Tongue (tissue), 3 donors: ENCODE measurements at places on chromosomes 7 and 10. TPM values are rescaled to one million over a fixed set of nuclear protein-coding genes. Genes with fewer than 3 reads are reported as not detected.

GRCh38 chr7:155557778-155558177, 11.4 kb upstream of the CNPY1 start:
- DNase-seq = no peak

GRCh38 chr10:98560565-98560964, 113.8 kb upstream of the HPS1 start:
- no peak for DNase-seq

The SFXN4 gene
- 27.5 TPM for total RNA-seq

- DNase-seq = no peak
Observed at GRCh38 chr10:71561003-71561574, 158.5 kb downstream of the C10orf105 start.

The HOXA4 gene
- not detected for total RNA-seq

The DTX2 gene
- total RNA-seq = 13.5 TPM

- DNase-seq = no peak
Observed at GRCh38 chr10:108338146-108338545, 1173.6 kb upstream of the SORCS1 start.

DNA sequence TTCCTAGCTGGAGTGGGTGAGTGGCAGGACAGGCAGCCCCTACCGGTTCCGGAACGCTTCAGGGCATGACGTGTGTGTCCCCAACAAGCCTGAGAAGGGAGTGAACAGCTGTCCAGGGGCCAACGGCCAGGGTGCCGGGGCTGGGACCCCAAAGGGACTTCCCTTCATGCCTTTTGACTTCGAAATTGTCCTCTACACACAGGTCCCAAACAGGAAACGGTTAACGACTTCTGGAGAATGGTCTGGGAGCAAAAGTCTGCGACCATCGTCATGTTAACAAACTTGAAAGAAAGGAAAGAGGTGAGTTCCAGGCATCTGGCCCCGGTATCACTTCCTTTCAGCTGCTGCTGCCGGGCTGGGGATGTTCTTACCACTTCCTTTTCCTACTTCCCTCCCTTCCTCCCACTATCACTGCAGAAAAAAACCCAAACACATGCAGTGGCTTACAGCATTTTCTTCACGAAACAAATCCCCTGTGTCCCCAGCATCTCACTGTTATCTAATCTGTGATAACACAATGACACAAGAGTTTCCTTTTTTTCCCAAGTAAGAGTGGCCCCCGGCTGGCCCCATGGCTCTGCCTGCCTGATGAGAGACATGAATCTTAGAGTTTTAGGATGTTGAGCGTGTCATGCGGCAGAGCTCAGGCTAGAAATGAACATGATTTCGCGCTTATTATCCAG, 63.2 kb downstream of the MKI67 start:
- DNase-seq = no peak

DNA sequence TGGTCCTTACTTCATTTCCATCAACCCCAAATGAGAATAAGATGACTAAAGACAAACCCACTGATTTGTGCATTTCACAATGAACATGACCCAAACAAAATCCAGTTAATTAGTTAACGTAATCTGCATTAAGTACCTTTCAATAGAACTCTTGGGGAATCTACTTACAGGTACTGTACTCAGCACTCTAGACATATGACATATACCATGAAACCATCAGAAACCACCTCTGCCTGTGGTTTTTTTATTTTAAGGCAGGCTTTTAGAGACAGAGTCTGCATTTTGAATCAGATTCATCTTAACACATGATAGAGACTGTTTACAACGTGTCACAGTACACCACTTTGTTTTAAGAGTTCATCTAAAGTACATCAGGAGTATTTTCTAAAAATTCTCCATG, 168.4 kb downstream of the BTAF1 start:
- DNase-seq = no peak

DNA sequence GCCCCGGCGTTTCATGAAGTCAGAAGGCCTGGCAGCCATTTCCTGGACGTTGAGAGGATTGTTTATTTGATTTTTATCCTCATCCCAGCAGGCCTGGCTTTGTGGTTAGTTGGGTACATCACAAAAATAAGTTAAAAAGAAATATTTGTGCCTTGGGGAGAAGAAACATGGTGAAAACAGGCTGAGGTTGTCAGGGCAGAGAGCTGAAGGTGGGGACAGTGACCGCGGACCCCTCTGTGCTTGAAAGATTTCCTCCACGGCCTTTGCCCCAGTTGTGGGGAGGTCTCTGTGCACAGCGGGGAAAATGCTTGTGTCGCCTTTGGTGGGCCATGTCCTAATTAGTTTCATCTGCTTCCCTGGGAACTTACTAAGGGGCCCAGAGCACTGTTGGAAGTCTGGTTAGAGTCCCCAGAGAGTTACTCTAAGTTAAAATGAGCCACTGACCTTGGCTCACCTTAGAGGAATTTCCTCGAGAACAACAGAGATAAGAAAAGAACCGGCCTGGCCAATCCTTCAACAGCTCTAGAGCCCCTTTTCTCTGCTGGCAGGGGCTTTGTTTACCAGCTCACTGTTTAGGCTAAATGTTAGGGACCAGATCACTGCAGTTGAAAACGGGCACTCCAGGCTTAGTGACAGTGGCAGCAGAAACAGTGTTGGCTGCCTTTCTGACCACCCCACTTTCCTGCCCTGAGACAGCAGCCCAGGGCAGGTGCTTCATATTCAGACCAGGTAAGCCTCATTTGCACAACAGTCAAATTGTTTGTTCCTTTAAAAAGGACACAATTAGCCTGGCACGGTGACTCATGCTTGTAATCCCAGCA, 37.9 kb downstream of the CRCP start:
- no peak for DNase-seq

The FAM25C gene
- not detected for total RNA-seq

The HHEX gene
- total RNA-seq = 4.6 TPM

DNA sequence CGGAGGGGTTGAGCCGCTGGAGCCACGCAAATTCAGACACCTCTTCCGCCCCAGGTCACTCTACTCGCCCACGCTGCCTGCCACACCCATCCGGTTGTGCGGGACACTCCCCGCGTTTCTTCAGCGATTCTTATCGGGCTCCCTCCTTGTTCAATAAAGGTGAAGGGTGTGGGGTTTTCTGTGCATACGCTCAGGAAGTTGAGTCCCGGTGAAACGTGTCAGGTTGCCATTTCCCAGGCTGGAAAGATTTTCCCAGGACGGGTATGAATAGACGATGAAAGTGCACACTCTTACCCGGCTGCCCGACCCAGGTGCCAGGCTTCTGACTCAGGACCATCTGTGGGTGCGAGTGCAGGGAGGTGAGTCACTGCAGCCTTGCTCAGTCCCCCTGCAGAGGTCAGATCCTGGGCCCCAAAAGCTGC, 22.0 kb downstream of the KLF6 start:
- no peak for DNase-seq

DNA sequence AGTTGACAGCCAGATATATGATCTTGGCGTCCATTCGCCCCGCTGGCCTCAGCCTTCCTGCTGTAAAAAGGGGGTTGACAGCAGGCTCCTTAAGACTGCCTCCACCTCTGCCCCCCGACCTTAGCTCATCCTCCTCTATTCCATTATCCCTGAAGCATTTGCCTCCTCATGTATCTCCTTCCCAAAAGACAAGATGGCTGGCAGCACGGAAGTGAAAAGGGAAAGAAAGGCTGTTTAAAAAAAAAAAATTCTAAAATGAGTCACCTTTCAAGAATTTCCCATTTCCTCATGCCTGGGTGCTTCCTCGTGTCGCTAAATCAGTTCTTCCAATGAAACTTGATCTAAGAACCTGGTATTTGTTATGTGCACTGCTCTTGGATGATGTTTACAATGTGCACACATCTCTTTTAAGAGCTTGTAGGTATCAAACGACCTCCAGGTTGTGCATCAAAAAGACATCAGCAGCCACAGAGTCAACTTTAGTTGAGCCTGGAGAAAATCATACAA, 1.7 kb downstream of the SCRN1 start:
- peak; percentile 42 for DNase-seq

The PIP4K2A gene
- total RNA-seq = 19.8 TPM

DNA sequence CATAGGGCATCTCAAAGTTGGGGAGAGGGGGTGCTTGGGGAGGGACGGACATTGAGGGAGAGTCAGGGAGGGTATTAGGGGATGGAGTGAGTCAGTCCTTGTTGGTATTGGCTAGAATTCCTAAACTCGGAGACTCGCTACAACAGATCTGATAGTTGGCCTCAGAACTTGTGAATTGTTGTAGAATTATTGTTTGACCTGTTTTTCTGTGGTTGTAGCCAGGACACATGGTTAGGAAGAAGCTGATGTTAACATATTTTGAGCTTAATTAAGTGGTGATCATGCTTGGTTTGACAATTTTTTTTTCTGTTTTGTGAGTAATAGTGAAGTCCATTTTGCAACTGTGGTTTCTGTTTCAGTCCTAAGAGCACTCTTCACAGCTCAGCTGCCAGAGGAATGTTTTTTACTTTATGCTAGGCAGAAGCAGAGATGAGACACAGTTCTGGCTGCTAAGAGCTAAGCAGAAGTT, 1190.3 kb upstream of the C7orf33 start:
- DNase-seq = peak; percentile 12

The TBX20 gene
- not detected for total RNA-seq

- no peak for DNase-seq
Observed at GRCh38 chr10:43261578-43262396, 5.1 kb downstream of the RASGEF1A start.

The HOGA1 gene
- 7.3 TPM for total RNA-seq

DNA sequence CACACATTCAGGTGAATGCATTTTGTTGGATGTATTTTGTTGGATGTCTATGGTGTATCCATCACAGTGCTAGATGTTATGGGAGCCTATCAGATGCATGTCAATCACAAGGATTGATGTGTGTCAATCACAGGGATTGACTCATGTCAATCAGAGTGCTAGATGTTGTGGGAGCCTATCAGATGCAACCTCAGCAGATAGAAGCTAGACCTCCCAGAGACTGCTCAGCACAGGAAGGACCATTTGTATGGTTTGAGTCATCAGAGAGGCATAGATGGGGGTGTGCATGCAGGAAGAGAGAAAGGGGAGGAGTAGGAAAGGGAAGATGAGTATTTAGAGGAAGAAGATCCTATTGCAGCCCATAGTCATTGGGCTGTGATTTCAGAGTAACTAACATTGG, 48.3 kb upstream of the PITRM1 start:
- DNase-seq = no peak

DNA sequence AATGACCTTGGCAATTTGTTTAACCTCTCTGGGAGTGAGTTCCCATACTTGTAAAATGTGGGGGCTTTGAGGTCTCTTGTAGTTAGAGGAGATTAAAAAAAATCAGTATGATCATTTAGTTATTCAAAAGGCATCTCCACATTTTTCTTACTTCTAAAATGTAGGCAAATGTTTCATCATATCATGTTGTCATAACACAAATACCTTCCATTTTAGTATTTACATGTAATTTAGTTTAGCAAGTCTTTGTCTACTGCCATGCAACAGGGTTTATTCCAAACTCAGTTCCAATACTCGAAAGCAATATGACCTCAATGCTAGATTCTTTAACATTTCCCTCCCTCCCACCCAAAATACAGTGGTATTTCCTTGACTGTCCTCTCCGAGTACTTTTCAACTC, 262.8 kb upstream of the IMMP2L start:
- no peak for DNase-seq
